AG08396 (cell line): ENCODE measurements at places on chromosomes 1 and 21.

GRCh38 chr1:109975718-109976117 is 8.8 kb upstream of the AHCYL1 start:
- DNase-seq = peak; percentile 59

GRCh38 chr1:112878321-112878720 is 77.7 kb downstream of the SLC16A1 start:
- no peak for DNase-seq

DNA sequence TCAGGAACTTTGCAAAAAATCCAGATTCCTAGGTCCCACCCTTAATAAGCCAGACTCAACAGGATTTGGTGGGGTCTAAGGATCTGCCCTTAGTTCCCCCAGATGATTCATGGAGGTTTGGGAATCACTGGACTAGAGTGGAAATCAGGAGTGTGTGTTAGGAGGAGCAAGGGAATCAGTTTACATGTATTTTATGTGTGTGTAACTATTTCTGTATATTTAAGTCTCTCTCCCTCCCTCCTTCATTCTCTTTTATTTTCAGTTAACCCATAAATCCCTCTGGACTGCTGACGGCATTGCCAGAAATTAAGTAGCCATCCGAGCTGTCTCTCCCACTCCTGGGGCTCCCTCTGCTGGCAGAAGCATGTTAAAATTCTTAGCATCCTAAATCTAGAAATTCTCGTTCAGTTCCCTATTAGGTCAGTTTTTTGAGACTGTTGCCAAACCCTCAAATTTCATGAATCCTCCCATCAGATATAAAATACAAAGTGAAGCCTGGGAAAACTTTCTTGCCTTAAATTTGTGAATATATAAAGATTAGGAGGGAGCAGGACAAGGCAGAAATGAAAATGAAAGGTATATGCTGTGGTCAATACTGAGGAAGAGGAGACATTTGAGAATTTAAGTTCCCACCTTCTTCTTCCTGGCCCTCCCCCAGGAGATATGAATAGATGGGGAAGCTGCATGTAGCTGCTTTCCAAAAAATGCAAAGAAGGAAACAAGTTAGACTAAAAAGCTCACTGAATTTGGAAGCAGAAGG is 11.7 kb upstream of the HSD11B1 start:
- DNase-seq = peak; percentile 76

DNA sequence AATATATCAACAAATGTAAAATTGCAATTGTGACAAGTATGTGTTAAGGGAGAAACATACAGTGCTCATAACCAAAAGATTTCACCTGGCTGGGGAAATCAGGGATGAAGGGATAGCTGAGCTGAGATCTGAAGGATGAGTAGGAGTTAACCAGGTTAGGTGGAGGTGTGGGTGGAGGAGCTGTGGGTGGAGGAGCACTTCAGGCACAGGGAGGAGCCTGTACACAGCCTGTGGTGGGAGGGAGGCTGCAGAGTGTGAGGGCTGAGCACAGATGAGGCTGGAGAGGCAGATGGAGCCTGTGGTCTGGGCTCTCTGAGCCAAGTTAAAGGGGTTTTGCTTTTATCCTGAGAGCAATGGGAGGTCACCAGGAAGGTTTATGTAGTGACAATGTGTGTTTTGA is 111.9 kb downstream of the XCL2 start:
- DNase-seq = no peak

DNA sequence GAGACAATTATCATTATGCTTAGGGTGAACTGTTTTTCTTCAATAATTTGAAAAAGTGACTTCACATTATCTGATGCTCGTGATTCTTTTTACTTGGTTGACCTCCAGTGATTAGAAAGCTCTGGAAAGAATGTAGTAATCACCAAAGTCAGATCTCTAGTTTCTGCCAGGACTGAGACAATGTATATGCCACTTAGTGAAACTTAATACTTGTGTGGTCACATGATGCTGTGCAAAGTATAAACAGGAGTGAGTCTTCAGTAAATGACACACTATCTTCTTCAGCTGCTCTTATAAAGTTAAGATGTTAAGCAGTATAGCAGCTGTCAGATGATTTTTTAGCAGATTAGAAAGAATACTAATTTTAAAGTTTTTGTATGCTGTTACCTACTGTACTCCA is 17.2 kb downstream of the VCAM1 start:
- DNase-seq = no peak

- DNase-seq = no peak
Measured at GRCh38 chr1:58568911-58569310, 8.1 kb downstream of the TACSTD2 start.

- peak; percentile 20 for DNase-seq
Measured at GRCh38 chr1:218930472-218931241, 243.0 kb upstream of the LYPLAL1 start.

GRCh38 chr1:160208557-160209320 is 3.6 kb downstream of the PEA15 start:
- no peak for DNase-seq

DNA sequence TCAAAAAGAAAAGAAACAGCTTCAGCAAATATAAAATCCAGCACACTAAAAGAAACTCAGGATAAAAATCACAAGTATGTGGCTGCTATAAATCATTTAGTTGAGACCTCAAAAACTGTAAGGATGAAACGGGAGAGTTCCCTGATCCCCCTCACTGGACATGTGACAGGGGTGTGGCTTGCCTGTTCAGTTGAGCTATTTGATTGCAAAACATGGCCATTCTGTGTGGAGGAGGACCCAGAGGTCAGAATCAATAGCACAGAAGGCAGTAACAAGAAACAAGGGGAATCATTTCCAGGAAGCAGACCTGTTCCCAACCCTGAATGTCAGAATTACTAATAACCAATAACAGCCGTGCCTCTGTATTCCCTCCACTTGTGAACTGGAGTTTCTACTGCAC is 27.9 kb downstream of the RBM11 start:
- no peak for DNase-seq

- no peak for DNase-seq
Measured at GRCh38 chr1:110243146-110243545, 33.0 kb downstream of the KCNC4 start.

GRCh38 chr1:184806296-184806721 is 51.7 kb upstream of the EDEM3 start:
- no peak for DNase-seq
